ENCODE measurements at places on chromosomes 2 and 18. TPM values are rescaled to one million over a fixed set of nuclear protein-coding genes. Genes with fewer than 3 reads are reported as not detected.

DNA sequence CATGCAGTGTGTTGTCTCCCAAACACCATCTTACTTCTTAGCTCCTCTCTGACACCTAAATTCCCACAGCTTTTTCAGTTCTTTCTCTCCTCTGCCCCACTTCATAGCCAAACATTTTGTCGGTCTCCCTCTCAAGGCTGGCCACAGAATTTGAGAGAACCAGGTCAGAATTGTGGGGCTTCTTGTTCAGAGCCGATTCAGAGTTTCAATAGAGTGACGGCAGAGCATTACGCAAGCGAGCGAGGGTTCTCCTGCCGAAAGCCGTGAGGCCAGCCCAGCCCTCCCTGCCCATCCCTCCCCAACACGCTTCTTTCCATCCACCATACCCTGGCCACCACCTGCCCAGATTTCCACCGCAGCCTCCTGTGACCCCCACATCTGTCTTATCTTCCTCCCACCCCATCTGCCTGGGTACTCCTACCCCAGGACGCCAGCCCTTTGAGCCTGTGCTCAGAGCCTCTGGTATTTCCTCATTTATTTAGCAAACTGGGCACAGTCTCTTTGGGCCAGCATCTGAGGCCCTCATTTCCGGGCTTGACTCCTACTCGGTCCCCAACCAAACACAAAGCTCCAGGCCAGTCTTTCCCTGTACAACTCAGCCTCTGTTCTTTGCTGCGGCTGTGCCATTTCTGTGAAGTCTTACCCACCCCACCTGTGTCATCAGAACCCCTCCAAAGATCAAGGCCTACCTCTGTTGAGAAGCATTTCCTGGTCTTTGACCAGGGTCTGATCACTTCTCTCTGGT is 70.0 kb upstream of the MAP4K4 start:
- H3K36me3 ChIP-seq: no peaks in the 10 kb centered on the region
- H3K4me1 ChIP-seq: peaks cover 45% of the 10 kb centered on the region
- H3K27me3 ChIP-seq: no peaks in the 10 kb centered on the region
- DNase-seq: no peak

GRCh38 chr2:193783681-193784080 is 1588.9 kb upstream of the TMEFF2 start:
- no peak overlapping the region for H3K27ac ChIP-seq
- no peaks in the 10 kb centered on the region for H3K27me3 ChIP-seq
- no peaks in the 10 kb centered on the region for H3K4me1 ChIP-seq
- no peaks in the 10 kb centered on the region for H3K36me3 ChIP-seq
- DNase-seq: no peak

- no peak overlapping the region for H3K4me3 ChIP-seq
- H3K36me3 ChIP-seq: no peaks in the 10 kb centered on the region
- H3K4me1 ChIP-seq: no peaks in the 10 kb centered on the region
- no peak for DNase-seq
- no peak overlapping the region for H3K27ac ChIP-seq
- no peaks in the 10 kb centered on the region for H3K27me3 ChIP-seq
These were observed 140.5 kb downstream of the ZFP36L2 start for GRCh38 chr2:43085929-43086328.

DNA sequence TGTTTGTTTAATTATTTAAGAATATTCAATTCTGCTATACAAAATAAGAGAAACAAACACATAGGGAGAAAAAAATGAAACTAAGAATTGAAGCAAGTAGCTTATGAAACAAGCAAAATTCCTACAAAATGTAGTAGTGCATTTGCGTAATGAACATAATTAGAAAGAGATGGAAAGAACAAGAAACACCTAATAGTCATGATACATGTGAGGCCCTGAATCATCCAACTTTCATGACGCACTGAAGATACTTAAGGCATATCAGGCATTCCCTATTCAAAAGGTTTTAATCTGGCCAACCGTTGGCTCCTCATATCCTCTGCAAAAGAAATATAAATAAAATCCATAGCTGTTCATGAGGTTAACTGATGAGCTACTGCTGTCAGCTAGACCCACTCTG is 14.5 kb upstream of the NAB1 start:
- H3K4me1 ChIP-seq: peaks cover 8% of the 10 kb centered on the region
- H3K27ac ChIP-seq: no peak overlapping the region

- H3K4me3 ChIP-seq: no peak overlapping the region
- H3K27me3 ChIP-seq: no peaks in the 10 kb centered on the region
- H3K4me1 ChIP-seq: peaks cover 28% of the 10 kb centered on the region
- H3K36me3 ChIP-seq: peaks cover 54% of the 10 kb centered on the region
- H3K27ac ChIP-seq: no peak overlapping the region
These were observed 288.0 kb downstream of the AFF3 start for GRCh38 chr2:99854236-99854852.

- H3K27ac ChIP-seq: no peak overlapping the region
- no peaks in the 10 kb centered on the region for H3K36me3 ChIP-seq
- H3K4me3 ChIP-seq: no peak overlapping the region
- DNase-seq: no peak
These were observed 40.0 kb upstream of the LAPTM4A start for GRCh38 chr2:20091305-20091991.

DNA sequence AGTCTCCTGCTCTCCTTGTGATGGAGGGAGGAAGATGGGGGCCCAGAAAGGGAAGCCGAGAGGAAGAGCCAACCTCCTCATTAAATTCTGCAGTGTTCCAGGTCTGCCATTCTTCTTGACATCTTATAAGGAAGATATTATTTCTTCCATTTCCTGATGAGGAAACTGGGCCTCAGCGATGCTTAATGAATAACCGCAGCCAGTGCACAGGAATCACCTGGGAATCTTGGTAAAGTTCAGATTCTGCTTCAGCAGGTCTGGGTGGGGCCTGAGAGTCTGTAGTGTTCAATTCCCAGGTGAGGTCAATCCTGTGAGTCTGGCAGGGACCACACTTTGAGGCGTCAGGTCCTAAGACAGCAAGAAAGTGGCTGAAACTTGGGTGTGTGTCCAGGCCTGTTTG is 17.3 kb downstream of the PCARE start:
- H3K27ac ChIP-seq: no peak overlapping the region
- H3K27me3 ChIP-seq: no peaks in the 10 kb centered on the region
- no peak for DNase-seq

- no peak for DNase-seq
- no peaks in the 10 kb centered on the region for H3K36me3 ChIP-seq
- no peak overlapping the region for H3K4me3 ChIP-seq
- H3K27ac ChIP-seq: no peak overlapping the region
- H3K27me3 ChIP-seq: no peaks in the 10 kb centered on the region
- H3K4me1 ChIP-seq: no peaks in the 10 kb centered on the region
These were observed 192.2 kb upstream of the HAAO start for GRCh38 chr2:42984617-42985016.

DNA sequence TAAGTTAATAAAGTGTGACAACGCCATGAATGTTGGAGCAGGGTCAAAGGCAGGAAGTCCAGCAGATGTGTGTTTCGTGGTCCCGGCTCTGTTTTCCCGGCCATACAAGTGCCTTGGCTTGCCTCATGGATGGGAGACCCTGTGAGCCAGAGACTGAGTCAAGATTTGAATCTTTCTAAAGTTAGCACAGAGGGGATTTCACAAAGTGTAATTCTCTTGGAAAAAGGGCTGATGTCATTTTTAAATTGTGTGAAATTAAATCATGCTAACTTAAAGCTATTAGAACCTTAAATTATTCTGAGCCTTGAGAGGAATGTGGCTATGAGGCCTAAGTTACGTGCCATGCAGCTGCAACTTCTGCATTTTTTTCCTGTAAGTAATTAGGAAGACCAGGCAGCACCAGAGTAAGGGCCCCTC is 38.3 kb upstream of the RALBP1 start:
- H3K4me1 ChIP-seq: peaks cover 15% of the 10 kb centered on the region
- H3K4me3 ChIP-seq: no peak overlapping the region
- no peak for DNase-seq
- no peaks in the 10 kb centered on the region for H3K27me3 ChIP-seq

- peaks cover 75% of the 10 kb centered on the region for H3K36me3 ChIP-seq
- H3K27ac ChIP-seq: no peak overlapping the region
- no peak overlapping the region for H3K4me3 ChIP-seq
These were observed 19.5 kb downstream of the SP140L start for GRCh38 chr2:230346465-230346864.

DNA sequence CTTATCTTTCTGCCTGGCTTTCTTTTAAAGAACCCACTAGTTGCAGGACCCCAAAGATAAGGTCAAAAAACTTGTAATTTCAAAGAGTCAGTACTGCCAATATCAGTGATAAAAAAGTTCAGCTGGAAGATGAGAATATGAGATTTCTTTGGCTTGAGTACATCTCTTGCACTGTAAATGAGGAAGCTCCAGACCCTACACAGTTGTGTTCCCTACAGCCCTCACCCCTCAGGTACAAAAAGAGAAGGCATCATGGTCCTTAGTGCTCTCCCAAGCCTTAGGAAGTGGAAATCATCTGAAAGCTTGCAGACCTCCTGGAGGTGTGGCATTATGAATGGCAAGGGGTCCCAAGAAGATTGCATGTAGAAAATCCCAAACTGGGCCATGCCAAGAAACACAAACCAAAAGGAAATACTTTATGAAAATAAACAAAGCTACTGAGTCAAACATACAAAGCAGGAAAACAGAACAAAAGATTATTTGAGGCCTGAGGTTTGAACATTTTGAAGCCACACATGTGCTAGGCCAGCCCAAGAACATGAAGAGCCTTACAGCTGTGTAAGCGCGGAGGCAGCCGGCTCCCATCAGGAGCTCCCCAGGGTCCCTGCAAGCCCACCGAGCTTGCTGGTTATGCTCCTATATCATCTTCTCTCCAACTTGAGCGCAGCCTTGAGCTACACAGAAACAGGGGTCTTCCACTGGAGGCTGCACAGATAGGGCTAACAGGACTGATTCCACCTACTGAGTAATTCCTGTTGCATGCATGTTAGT is 217.0 kb downstream of the OSR1 start:
- DNase-seq: no peak
- no peaks in the 10 kb centered on the region for H3K36me3 ChIP-seq
- H3K4me1 ChIP-seq: no peaks in the 10 kb centered on the region
- no peak overlapping the region for H3K27ac ChIP-seq

Gene EPAS1
- total RNA-seq: 0.47 TPM

Gene IL1R2
- total RNA-seq: not detected

Gene ZNF804A
- total RNA-seq: 2.3 TPM

Gene PTPRM
- total RNA-seq: 0.64 TPM

Gene LRATD1
- not detected for total RNA-seq

Gene SLC5A7
- not detected for total RNA-seq

Gene CNRIP1
- total RNA-seq: not detected

Gene SLC9A4
- 0.05 TPM for total RNA-seq
